ENCODE measurements at places on chromosomes 4 and X.

DNA sequence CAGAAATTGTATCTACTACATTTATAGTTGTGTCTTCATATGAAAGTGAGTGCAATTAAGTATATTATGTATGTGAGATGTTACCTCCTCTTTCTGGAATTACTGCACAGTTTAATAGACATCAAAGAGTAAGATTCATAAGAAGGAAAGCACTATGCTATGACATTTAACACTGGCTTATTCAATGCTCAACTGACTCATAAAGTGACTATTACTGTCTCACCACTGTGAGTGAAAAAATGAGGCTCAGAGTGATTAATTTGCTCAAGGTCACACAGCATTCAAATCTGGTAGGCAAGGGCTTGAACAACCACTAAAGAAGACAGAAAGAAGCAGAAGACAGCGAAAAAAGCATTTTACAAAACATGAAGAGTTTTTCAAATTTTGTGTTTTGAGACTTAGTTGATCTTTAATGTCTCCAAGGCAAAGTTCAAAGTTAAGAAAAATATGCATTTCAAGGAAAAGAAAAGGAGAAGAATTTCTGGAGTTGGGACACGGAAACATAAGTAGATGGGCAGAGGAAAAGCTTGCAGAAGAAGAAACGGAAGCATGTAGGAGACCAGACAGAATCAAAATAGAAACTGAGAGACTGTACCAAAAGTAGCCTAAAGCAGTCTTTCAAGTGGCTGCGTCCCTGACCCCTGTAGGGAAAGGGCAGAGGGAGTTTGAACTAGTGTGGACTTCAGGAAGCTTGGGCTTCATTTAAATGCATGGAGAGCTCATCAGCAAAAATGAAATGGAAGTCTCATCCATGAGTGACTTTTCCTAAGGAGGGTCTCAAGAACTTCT is 66.3 kb downstream of the KCNIP4 start:
- no peak for DNase-seq

DNA sequence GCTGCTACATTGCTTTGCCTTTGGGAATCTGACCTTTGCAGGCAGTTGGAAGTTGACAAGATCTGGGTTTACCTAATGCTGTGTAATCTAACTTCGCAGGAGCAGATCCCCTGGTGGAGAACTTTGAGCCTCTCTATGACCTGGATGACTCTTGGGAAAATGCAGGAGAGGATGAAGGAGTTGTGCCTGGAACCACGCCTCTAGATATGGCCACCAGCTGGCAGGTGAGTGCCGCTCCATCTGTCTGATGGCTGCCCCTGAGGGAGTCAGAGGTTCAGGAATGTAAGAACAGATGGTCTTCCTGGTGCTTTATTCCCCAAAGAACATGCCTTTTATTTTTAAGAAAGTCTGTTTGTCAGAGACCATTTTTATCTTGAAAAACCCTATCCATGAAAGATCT is 109.3 kb downstream of the NFKB1 start:
- no peak for DNase-seq

GRCh38 chr4:113303315-113303714 is 253.9 kb downstream of the ANK2 start:
- no peak for DNase-seq

GRCh38 chr4:147830987-147831386 is 99.1 kb downstream of the ARHGAP10 start:
- no peak for DNase-seq

DNA sequence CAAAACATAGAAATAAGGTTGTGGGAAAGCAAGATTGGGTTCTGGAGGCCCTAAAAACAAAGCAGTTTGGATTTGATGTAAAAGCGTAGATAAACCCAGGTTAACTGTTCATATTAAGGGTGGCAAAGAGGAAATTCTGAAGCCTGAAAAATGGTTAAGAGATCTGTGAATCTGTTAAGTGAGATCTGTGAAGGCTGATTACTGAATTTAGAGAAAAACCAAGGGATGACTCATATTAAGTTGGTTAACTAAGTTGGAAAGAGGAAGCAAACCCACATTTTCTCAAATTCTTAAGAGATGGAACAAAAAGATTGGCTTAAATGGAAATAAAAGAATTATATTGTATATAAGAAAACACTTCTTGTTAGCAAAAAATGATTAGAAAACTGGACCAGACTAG is 22.8 kb downstream of the GPAT3 start:
- no peak for DNase-seq

GRCh38 chrX:378443-378842 is 8.3 kb downstream of the PPP2R3B start:
- DNase-seq = no peak

DNA sequence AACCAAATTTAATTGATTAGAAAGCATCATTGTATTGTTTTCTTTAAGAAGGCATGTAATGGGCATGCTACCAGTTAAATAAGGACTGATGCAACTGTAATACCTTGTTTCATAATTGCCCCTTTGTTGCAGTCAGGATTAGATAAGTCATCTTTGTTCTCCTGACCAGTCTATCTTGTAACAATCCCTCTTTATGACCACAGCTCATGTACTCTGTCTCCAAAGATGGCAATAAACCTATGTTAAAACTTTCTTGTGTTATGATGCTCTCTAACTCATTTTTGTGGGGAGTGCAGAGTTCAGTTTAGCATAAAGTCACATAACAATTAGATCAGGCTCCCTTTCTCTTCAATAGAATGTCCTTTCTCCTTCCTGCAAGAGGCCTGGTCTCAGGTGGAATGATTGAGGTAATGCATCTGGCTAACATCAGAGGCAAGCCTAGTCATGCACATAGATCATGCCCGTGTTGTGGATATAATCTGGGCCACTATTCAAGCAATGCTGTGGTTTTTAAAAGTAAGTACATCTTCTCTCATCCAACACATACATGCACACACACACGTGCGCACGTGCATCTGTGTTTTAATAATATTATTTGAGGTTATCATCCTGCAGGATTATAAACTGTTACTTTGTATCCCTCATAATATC is 45.6 kb downstream of the TMEM154 start:
- no peak for DNase-seq

- no peak for DNase-seq
These were observed 132.0 kb upstream of the RAI2 start for GRCh38 chrX:17993062-17993461.

GRCh38 chr4:123956204-123956603 is 559.6 kb downstream of the SPRY1 start:
- DNase-seq = no peak

GRCh38 chrX:18436017-18436416 is 10.6 kb downstream of the CDKL5 start:
- no peak for DNase-seq

- no peak for DNase-seq
These were observed 1040.9 kb downstream of the DMD start for GRCh38 chrX:32170481-32170880.

DNA sequence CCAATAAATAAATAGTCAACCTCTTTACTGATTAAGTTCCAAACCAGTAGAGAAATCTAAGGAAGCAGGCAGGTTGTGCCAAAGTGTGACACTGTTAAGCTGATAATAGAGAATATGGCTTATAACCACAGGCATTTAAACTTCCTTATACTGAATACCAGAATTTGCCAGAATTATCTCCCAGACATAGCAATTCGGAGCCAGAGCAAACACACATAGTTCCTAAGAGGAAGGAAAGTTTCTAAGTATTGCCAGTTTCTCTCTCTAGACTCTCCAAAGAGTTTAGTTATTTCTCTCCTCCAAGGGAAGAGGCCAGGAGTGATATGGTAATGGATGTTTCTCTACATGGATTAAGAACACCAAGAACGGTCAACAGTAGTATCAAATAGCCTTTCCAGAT is 191.7 kb upstream of the CPEB2 start:
- DNase-seq = no peak

GRCh38 chr4:87041141-87041540 is 106.3 kb downstream of the AFF1 start:
- no peak for DNase-seq

GRCh38 chrX:68830419-68831404 is 1.9 kb downstream of the EFNB1 start:
- no peak for DNase-seq

DNA sequence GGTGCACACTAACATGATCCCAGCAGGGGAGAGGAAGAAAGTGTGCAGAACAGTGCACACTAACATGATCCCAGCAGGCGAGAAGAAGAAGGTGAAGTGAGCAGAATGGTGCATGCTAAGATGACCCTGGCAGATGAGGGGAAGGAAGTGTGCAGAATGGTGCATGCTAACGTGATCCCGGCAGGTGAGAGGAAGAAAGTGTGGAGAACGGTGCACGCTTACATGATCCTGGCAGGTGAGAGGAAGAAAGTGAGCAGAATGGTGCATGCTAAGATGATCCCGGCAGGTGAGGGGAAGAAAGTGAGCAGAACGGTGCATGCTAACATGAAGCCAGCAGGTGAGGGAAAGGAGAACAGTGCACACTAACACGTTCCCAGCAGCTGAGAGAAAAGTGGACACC is 83.7 kb downstream of the ACOX3 start:
- no peak for DNase-seq

- DNase-seq = no peak
These were observed 206.3 kb downstream of the PDGFC start for GRCh38 chr4:156765277-156765676.

- no peak for DNase-seq
These were observed 838 bp upstream of the ABCG2 start for GRCh38 chr4:88159229-88159725.

DNA sequence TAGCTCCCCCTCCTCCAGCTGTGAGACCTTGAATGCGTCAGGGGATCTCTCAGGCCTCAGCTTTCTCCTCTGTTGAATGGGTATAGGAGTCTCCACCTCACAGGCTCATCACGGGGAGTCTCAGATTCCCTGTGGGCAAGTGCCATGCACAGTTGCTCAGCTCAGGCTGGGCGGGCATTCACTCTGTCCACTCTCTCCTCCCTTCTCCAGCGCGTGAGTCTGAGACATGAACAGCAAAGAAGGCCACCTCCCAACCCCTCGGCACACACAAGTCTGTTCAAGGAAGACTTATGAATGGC is 60.0 kb downstream of the HTRA3 start:
- no peak for DNase-seq

GRCh38 chrX:11352296-11352741 is 59.1 kb downstream of the AMELX start:
- no peak for DNase-seq

GRCh38 chr4:38160487-38161207 is 200.4 kb downstream of the PTTG2 start:
- no peak for DNase-seq

DNA sequence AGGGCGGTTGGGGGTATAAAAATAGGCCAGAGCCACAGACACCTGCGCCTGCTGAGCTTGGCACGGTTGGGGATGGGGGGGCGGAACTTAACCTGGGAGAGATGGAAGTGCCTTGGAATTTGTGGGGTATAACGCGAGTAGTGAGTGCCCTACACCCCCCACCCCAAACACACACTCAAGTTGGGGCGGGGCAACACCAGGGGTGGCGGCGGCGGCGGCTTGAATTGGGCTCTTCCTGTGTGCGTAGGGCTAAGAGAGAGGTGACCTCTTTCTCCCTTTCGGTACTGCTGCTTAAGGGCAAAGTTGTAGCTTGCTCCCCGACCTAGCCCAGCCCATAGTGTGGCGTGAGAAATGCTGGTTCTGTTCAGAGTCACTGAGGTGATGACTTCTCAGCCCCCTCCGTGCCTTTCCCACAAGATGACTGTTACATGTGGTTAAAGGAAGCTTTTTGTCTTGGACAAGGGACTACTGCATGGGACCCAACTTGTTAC is 839 bp downstream of the STK26 start:
- no peak for DNase-seq

- peak; percentile 5 for DNase-seq
These were observed at the start of gene SLC16A2 for GRCh38 chrX:74421036-74421739. TSS of gene SLC16A2 (plus strand) at chrX:74421493. CDS start at chrX:74421638, 145 bp downstream.

DNA sequence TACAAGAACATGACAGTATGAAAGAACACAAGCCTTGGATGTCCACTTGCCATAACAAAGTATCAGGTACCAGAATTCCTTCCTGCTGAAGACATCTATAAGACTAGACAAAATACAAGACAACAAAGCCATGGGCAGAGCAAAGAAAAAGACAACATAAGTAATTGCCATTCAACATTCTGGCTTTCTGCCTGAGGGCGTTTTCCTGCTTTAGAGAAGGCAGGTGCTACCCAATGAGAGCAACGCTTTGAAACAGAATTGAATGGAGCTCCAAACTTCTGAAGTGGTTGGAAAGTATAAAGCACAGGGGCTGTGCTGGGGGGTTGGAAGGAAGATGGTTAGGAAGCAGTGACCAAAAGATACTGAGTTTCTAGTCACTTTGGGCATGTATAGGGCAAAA is 30.1 kb downstream of the PDE5A start:
- no peak for DNase-seq

DNA sequence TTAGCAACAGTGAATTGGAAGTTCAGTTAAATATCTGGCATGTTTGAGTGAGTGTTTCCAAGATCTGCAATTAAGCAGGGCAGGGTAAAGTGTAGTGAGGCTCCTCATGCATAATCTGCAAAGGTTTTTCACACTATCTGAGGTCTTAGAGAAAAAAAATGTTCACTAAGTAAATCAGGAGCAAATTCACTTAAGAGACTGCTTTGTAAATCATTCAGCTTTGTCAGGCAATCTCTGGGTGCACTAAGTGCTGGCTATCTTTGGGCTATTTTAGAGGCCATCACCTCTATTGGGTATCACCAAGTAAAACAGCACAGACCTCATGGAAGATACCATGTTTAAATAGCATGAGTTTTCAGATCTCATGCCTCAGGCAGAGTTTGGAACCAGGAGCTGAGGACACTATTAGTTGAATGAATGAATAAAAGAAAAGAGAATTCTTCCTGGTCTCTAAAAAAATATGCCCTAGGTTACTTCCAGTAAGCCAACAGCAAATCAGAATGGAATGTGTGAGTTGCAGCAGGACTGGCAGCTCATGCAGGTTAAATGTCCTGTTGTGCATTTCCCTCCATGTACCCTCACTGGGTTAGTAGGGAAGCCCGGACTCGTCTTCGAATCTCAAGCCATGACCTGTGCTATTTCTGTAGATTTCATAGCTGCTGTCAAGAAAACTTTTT is 195.3 kb downstream of the KCNIP4 start:
- DNase-seq = no peak

DNA sequence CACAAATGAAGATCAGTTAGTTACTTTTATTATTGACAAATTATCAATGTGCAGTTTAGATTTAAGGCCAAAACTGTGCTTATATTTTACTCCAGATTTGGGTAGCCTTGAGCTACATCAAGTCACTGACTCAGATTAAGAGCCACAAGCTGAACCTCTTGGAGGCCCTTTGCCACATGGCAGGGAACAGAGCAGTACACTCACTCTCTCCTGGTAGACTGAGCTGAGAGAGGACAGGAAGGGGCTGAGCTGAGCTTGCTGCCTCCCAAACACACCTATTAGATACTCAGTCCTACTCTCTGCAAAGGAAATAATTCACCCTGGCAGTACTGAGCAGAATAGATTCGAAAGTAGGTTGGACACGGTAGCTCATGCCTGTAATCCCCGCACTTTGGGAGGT is 7.8 kb downstream of the STAP1 start:
- no peak for DNase-seq
